ENCODE measurements at places on chromosomes 5 and 9. TPM values are rescaled to one million over a fixed set of nuclear protein-coding genes. Genes with fewer than 3 reads are reported as not detected.

The C9 gene
- not detected for total RNA-seq

- DNase-seq, result no peak
Measured at GRCh38 chr5:174376056-174376455, 330.6 kb downstream of the NSG2 start.

The CCDC183 gene
- 6.2 TPM for total RNA-seq

GRCh38 chr9:126461029-126461428 is 134.4 kb downstream of the MVB12B start:
- no peak for DNase-seq

Data from stomach (tissue), 19 donors.